Hair follicular keratinocyte (primary cell): ENCODE measurements at places on chromosomes 7 and 10. TPM values are rescaled to one million over a fixed set of nuclear protein-coding genes. Genes with fewer than 3 reads are reported as not detected.

The KCND2 gene
- not detected in 2 replicates for total RNA-seq

The WEE2 gene
- not detected in 2 replicates for total RNA-seq

The FFAR4 gene
- not detected in 2 replicates for total RNA-seq

The OR9A2 gene
- total RNA-seq = not detected in 2 replicates

The MBL2 gene
- not detected in 2 replicates for total RNA-seq

The AKR1C3 gene
- 3.7 and 8.4 TPM in 2 replicates for total RNA-seq

The NRP1 gene
- total RNA-seq = 32.4 and 47.3 TPM in 2 replicates

The PODXL gene
- total RNA-seq = under 0.01 and 0.19 TPM in 2 replicates

The PDIA4 gene
- total RNA-seq = 585 and 697 TPM in 2 replicates

The CRTAC1 gene
- not detected in 2 replicates for total RNA-seq

The ZNF117 gene
- total RNA-seq = 0.15 and 0.78 TPM in 2 replicates

The TET1 gene
- total RNA-seq = 0.04 and 0.16 TPM in 2 replicates
